NCI-H187 (cell line): ENCODE measurements at places on chromosomes 5 and 9.

- no peak for DNase-seq
Measured at GRCh38 chr5:87775228-87775627, 362.5 kb upstream of the CCNH start.

GRCh38 chr5:56145106-56145505, 88.0 kb downstream of the ANKRD55 start:
- no peak for DNase-seq

DNA sequence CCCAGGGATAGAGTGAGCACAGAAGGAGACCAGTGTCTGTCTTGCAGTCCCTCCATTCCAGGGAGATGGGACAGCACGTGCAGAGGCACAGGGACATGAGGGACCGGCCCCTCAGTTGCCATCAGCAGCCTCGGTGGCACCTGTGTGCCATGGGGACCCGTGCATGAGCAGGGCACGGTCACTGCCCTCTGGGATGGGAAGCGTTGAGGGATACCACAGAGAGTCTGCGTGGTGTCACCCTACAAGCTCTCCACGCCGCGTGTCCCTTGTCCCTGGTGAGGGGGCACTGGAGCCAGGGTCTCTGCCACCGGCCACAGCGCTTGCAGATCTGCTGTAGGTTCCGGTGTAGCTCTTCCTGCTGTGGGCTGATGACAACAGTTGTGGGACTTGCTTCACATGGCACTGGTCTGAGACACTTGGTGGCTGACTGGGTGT, 108.1 kb downstream of the CACNA1B start:
- DNase-seq: no peak

DNA sequence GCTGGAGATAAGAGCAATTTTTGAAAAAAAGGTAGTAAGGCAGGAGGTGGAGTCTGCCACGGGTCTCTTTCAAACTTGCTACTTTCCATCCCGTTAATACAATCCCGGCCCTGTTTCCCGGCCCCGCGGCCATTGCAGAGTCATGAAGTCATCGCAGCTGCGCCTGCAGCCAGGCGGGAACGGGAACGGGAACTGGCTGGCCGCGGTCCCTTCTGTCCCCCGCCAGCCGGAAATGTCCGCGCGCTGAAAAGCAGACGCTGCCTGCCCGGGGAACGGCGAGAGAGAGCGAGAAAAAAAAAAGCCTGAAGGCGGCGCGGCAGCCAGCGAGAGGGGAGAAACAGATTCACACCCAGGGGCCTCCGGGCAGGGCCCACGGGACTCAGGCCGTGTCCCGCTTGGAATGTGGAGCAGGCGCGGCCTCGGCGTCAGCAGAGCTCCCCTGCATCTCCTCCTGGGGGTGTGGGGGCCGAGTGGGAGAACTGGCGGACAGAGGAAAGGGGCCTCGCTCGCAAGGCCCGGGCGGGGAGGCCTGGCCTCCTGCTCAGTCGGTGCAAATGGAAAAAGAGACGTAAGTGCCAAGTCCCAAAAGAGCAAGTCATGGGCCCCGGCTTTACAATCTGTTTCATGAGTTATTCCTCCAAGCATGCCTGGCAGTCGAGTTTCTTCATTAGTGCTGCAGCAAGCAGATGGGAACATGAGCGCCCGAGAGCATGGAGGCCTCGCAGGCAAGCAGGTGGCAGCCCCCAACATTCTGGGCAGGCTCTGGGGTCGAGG, 201.2 kb upstream of the GAS1 start:
- DNase-seq: no peak

- DNase-seq: no peak
Measured at GRCh38 chr9:123278361-123278760, 10.0 kb upstream of the STRBP start.

DNA sequence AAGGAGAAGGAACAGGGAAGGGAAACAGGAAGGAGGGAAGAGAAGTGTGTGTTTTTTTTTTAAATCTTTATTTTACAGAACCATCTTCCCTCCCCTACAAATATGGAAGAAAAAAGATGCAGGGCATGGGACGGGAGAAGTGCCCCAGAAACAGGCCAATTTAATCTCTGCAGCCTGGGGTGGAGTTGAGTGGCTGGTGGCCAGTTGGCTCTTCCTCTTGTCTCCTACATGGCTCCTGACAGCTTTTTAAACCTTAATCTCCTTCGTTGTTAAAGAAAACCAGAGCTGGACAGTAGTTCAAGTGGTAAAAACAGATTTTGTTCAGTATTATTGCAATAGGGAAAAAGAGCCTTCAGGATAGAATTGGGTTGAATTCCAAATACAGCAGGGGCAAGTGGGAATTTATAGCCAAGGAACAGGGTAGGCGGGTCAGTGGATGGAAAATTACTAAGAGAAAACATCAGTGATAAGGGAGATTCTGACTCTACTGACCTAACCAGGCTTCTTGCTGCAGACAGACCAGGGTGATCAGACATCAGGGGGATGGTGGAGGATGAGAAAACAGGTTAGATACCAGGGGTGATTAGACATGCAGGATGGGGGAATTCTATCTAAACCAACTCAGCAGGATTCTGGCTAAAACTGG, 125.1 kb upstream of the CLINT1 start:
- DNase-seq: no peak

- no peak for DNase-seq
Measured at GRCh38 chr9:5851445-5851844, 18.5 kb upstream of the ERMP1 start.

DNA sequence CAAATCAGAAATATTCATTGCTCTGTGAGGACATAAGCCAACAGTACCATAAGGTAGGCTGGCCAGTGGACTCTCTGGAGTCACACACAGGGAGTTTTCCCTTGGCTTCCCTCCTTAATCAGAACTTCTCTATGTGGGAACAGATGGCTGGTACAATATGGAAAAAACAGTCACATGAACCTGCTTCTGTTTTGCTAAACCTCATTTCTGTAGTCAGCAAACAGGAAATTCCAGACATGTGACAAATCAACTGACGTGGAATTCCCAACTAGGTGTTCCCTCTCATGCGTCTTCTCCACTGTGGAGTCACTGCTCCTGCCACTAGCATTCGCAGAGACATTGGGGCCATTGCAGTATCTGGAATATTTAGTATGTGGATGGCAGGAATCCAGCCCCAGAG, 617.6 kb downstream of the KIF4B start:
- no peak for DNase-seq

DNA sequence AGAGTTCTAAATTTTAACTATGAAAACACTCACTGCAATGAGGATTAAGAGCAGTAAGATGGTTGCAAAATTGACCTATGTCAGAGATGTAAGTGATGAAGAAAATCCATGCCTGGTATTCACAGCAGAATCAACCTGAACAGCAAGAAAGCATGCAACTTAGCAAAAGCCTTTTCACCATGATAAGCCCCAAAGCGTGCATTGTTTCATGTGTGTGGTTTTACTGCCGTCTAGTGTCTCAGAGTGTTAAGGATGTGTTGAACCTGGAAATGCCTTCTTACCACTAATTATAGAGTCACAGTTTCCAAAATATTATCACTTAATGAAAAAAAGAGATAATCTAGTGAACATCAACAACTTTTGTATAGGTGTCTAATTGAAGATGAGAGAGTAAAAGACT, 415.2 kb upstream of the TRPC7 start:
- no peak for DNase-seq
